ENCODE measurements at places on chromosomes 16 and 17.
A peak's percentile ranks its signal among the peaks of the same experiment; 100 is the strongest.

DNA sequence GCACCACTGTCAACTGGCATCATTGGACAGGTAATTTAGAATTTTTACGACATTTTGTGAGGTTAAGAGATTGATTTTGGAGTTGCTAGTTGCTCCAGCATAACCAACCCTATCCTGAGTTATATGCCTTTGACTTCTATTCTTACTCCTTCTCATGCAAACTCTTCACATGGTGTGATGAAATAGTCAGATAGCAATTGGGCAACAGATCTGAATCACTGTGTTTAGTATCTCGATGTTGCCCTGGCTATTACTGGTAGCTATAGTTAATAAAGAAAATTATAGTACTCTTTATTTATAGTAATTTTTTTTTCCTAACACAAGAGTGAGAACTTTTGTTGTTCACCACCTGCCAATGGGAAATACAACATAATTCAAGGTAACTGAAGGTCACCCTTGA, 494.8 kb upstream of the TOM1L1 start:
- DNase-seq, result no peak

- no peak for DNase-seq
These were observed 17.4 kb upstream of the COL1A1 start for GRCh38 chr17:50218771-50219315.

- no peak for DNase-seq
These were observed 15.4 kb downstream of the SMTNL2 start for GRCh38 chr17:4599505-4600281.

DNA sequence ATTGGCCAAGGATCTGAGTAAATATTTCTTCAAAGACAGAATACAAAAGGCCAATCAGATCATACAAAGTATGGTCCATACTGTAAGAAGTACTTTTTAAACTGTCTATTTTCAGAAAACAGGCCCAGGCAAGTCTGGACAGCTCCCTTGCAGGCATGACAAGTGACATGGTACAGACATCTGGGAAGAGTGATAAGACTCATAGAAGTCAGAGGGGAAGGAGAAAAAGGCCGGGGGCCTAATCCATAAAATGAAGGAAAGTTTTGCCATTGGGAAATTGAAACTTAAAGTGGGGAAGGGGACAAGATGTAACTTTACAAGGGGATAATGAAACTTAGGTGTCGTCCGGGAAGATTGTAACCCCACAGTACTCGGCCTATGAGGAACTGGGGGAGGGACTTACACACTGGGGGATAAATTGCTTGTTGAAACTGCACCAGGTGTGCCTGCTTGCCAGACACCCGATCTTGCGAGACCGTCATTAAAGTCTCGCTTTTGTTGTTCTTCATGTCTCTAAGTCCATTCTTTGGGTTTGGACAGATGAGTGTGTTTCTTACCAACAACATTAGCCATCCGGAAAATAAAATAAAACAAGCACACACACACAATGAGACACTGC, 684.0 kb downstream of the CDH11 start:
- no peak for DNase-seq

DNA sequence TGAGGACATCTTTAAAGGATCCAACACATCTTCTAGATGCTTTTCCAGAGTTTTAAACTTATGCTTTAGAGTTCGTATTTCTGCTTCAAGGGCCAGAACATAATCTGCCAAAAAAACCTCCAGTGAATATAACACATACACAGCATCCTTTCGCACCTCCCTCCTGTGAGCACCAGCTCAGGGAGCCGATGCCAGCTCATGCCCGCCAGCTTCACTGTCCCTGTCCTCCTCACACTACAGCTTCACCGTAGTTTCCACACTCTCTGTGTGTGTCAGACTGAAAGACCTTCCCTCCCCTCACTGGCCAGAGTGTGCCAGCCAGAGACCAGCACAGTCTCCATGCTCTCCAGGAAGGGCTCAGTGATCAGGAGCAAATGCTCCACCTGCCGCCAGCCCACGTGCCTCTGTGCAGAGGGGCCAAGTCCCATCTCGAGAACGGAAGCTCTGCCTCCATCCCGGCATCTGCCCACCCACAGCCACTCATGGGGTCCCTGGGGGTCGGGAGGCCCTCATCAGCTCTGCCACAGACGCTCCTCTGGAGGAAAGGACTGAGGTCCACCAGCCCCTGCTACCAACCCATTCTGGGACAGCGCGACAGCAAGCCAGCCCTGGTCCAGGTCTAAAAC, 40.8 kb downstream of the CCDC57 start:
- DNase-seq, result no peak

DNA sequence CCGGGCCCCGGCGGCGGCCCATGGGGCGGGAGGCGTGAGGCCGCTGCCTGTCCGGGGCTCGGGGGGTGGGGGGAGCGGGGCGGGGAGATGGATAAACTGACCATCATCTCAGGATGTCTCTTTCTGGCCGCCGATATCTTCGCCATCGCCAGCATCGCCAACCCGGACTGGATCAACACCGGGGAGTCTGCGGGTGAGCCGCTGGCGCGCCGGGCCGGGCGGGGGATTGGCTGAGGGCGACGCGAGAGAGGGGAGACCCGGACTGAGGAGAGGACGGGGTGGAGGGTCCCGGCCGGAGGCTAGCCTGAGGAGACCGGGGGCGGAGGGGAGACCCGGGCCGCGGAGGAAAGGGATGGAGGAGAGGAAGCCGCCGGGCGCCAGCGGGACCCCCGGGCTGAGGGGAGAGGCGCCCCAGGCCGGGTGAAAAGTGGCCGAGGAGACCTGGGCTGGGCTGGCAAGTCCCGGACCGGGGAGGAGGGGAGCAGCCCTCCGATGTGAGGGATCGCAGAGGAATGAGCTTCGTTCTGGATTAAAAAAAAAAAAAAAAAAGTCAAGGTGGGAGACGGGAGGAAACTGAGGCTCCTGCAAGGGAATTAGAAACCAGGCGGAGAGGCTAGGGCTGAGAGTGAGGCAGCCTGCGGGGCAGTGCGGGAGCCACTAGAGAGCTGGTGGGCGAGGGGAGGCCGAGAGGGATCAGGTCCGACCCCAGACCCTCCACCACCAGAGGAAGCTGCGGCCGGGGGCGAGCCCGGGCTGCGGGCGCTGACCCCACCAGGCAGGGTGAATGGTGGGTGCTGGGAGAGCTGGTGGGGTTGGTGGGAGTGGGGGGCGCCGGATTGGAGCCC, 526 bp downstream of the MOSMO start:
- peak; percentile 64 for DNase-seq

DNA sequence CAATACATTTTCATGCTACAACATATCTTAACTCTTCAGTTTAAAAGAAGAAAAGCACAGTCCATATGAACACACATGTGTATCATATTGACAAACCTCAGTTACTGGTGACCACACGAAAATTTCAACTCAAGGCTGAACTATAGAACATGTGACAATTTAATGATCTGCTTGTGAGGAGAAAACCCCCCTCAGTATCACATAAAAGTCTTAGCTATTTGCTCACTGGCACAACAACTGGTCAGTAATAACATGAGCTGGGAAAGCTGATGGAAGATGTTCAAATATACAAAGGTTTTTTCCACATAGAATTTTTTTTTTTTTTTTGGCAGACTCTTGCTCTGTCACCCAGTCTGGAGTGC, 19.5 kb downstream of the ZNF652 start:
- no peak for DNase-seq

GRCh38 chr16:79723583-79724168, 123.1 kb upstream of the MAF start:
- DNase-seq, result no peak

GRCh38 chr17:73340093-73340596, 28.3 kb upstream of the CDC42EP4 start:
- DNase-seq, result no peak

DNA sequence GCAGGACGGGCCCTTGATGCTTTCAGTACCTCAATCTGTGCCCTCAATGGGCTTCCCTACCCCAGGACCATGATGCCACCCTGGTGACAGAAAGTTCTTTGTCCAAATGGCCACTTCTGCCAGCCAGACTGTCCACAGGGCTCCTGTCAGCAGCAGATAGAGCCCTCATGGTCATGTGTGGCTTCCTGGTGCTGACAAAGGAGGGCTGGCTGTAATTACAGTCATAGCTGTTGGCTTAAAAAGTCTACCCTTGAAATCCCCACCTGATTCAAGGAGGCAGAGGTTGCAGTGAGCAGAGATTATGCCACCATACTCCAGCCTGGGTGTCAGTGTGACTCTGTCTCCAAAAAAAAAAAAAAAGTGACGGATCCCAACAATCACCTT, 3.3 kb downstream of the TRPV2 start:
- DNase-seq, result no peak

- DNase-seq, result no peak
These were observed 65.7 kb downstream of the MPRIP start for GRCh38 chr17:17107891-17108431.

DNA sequence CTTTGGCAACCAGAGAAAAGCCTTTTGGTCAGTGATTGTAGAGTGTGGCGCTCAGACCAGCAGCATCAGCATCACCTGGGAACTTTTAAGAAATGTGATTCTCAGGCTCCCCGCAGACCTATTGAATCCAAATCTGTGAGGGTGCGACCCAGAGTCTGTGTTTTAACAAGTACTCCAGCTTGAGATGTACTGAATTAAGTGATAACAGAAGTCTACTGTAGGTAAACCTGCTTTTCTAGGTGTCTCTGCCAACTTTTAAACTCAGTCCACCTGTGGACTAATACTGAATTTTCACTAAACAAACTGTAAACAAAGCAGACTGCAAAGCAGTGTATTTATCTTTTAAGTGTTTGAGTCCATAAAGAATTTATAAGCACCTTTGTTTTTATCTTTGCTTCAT, 43.6 kb downstream of the NUP93 start:
- DNase-seq, result no peak

- no peak for DNase-seq
These were observed 23.8 kb upstream of the TMEM101 start for GRCh38 chr17:44038604-44039011.

DNA sequence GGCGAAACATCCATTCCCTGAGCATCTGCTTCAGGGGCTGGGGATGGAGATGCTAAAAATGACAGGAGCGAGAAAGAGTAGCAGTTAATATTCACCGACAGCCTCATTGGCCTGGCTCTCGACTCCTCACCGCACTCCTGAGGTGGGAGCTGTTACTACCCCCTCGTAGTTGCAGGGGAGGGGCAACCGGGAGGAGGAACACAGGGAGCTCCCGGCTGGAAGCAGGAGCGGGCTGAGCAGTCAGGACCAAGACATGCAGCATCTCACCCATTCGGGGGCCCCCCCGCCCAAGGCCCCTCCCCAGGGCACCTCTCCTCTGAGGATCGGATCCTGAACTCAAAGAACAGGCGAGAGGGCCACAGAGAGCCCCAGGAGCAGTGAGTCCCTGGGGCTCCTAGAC, 4.5 kb upstream of the ACSF3 start:
- no peak for DNase-seq

DNA sequence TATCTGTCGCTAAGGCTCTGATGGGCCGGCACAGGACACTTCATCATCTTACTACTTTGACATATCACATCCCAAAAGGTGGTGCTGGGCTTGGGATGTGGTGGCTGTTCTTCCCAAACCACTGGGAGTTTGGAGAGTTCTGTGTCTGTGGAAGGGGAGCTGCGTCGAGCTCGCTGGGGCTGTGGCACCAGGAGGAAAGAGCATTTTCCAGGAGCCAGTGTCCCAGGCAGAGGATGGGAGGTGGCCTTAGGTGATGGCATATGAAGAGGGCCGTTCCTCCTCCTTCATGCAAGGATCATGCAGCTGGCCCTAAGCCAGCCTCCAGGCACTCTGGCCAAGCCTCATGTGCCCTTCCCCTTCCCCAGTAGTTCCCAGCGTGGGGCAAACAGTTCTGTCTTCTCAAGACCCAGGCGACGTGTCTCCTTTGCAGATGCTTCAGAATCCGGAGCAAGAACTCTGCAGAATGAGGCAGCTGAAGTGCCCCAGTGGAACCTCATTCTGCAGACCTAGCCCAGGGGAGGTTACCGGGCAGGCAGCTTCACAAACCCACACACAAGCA, 89.4 kb upstream of the TNRC6C start:
- no peak for DNase-seq

- peak; percentile 87 for DNase-seq
These were observed at the start of gene SLC46A1 for GRCh38 chr17:28405632-28406472. TSS of gene SLC46A1 (minus strand) at chr17:28406212. CDS start at chr17:28406114, 98 bp downstream.

DNA sequence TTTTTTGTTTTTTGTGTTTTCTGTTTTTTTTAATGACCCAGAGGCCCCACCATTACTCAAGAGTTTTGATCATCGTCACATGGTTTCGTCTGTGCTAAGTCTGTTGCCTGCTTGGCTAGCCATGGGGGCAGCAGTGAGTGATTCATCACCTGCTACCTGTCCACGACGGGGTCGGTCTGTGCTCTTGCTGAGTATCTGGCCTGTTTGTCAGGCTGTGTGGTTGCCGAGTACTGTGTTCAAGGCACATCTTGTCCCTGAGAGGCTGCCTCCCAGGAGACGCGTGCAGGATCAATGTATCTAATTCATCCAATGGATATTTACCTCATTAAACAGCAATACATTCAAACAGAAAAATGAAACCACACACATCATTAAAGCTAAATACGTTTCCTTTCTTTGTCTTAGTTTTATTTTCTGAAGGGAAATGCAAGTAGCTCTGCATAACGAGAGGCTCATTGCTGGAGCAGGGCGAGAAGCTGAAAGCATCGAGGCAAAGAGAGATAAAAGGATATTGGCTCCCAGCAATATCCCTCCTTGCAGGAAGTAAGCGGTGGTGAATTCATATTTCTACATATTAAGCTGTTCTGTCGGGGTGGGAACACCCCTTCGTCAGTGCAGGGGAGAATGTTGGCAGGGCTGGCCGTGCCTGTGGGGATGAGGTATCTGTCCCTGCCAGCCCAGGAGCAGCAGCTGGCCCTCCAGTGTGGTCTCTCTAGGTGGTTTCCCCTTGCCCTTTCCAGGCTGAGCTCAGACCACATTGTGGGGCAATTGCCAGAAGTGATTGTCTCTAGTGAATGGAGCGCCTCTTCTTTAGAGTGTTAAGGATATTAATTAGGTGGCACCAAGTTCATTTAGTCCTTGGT, 166.2 kb upstream of the ASIC2 start:
- no peak for DNase-seq
